ENCODE measurements at places on chromosomes 11 and 22. TPM values are rescaled to one million over a fixed set of nuclear protein-coding genes. Genes with fewer than 3 reads are reported as not detected.

Gene CHRM1
- total RNA-seq: 0.11 TPM

Gene ELMOD1
- 0.34 TPM for total RNA-seq

Gene EMID1
- 0.28 TPM for total RNA-seq

Gene ANKK1
- total RNA-seq: not detected

Gene DDIAS
- total RNA-seq: 18.9 TPM

Gene LDHAL6A
- not detected for total RNA-seq

Gene ACTN3
- not detected for total RNA-seq

Gene PRR5L
- total RNA-seq: 9.2 TPM

Gene DGAT2
- 2.0 TPM for total RNA-seq

Data from A549 treated with DMSO at 1 μM for 4 hours (cell line).